ENCODE measurements at places on chromosomes 4 and X.

DNA sequence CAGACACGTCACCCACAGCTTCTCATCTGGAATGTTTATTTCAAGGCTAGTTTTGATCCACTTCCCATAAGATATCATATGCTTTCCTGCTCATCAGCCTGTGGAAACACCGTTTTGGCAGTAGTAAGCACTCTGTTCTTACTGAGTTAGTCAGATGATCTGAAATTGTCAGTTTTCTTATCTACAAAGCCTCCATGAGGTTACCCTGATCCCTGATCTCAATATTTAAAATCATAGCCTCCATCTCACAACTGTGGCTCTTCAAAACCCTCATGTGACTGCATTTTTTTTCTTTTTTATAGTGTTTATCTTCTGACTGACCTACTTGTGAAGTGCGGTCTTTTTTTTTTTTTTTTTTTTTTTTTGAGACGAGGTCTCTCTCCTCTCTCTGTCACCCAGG is 22.7 kb downstream of the BST1 start:
- no peak for DNase-seq

DNA sequence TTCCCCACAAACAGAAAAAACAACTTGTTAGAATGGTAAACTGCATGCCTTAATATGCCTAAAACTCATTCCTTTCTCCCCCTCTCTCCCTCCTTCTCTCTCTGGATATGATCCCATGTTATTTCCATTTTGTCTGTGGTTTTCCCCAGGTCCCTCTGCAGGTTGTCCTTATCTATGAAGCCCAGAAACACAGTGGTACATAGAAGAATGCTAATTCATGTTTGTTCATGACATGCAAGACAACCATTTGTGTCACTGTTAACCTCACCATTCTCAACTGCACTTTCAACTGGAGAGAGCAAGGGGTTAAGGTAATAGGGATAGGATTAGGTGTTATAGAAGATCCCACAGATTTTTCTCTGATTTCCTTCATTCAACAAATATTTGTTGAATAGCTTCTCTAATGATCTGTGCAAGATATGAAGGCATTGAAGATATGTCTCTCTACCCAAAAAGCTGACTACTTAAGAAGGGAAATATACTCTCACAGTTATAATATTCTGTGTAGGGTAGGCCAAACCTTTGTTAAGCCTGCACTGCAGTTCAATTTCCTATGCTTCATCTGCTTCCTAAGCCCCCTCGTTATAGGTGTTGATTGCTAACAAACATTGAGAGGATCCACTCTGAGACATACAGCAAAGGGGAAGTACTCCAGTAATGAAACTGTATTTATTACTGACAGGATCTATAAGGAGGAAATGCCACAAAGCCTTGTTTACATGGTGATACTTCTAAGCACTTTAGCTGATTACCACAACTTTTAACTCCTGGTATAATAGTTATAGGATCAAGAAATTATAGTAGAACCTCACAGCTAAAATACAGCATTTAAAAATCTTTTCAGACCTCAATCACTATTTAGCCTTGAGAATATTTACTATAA is 96.1 kb downstream of the FRYL start:
- peak; percentile 43 for DNase-seq

DNA sequence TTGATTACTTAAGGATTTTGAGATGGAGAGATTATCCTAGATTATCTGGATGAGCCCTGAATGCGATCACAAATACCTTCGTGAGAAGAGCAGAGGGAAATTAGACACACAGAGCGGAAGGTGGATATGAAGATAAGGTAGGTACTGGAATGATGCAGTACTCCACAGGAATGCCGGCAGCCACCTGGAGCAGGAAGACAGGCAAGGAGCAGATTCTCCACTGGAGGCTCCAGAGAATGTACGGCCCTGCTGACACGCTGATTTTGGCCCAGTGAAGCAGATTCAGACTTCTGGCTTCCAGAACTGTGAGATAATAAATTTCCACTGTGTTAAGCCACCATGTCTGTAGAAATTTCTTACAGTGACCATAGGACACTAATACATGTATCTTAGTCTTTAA is 79.4 kb upstream of the PITX2 start:
- DNase-seq = no peak

- DNase-seq = no peak
Measured at GRCh38 chr4:56130606-56131155, 181.9 kb downstream of the CEP135 start.

DNA sequence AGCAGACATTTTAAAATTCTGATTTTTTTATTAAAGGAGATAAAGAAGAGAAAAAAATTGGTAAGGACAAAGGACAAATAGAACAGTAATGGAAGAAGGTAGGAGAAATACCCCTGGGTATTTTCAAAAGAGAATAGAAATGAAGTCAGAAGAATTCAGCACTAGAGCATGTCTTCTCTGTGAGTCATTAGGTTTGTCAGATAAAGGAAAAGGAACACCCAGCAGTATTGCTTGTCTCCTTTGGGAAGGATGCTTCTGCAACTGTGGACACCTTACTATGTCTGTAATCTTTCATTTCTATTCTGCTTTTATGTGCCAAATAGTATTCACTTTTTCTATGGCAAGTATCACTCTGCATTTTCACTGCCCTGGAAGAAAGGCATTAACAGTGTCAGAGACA is 24.0 kb upstream of the PCDH7 start:
- DNase-seq = no peak

- no peak for DNase-seq
Measured at GRCh38 chr4:152590179-152591031, 54.5 kb upstream of the FBXW7 start.

DNA sequence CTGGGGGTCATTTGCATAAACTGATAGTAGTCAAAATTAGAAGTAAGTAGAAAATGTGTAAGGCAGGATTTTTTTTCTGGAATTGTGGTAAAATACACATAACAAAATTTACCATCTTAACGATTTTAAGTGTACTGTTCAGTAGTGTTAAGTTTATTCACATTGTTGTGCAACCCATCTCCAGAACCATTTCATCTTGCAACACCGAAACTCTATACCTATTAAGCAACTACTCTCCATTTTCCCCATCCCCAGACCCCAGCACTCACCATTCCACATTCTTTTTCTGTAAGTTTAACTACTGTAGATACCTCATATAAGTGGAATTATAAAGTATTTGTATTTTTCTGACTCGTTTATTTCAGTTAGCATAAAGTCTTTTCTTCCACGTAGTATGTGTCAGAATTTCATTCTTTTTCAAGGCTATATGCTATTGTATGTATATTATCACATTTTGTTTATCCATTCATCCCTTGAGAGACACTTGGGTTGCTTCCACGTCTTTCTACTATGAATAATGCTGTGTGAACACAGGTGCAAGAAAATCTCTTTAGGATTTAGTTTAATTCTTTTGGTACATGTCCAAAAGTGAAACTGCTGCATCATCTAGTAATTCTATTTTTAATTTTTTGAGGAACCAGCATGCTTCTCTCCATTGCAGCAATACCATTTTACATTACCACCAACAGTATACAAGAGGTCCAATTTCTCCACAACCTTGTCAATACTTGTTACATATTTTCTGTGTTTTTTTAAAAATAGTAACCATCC is 39.1 kb upstream of the NSUN7 start:
- peak; percentile 74 for DNase-seq

- no peak for DNase-seq
Measured at GRCh38 chrX:71540801-71541200, 7.9 kb downstream of the OGT start.

DNA sequence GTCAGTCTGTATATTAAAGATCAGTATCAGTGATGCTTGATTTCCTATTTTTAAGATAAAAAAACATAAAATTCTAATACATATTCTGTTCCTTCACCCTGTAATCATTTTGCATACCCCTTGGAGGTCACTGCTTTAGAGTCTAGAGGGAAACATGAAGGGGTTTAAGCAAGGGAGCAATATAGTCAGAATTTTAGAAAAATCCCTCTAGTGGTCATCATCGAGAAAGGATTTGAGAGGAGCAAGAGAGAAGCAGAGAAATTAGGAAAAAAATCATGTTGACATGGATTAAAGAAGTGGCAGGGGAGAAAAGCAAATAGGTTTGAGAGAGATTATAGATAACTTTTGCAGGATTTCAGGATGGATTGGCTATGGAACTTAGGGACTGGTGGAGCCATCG is 11.1 kb downstream of the APEX2 start:
- no peak for DNase-seq

GRCh38 chr4:86060341-86060740 is 299.5 kb downstream of the MAPK10 start:
- no peak for DNase-seq

Measured in suppressor macrophage treated with lipopolysaccharide for 1 hour (primary cell).